ENCODE measurements at places on chromosomes 5 and 9.
A peak's percentile ranks its signal among the peaks of the same experiment; 100 is the strongest.

GRCh38 chr9:130906735-130907416 is 10.3 kb upstream of the QRFP start:
- DNase-seq: no peak

DNA sequence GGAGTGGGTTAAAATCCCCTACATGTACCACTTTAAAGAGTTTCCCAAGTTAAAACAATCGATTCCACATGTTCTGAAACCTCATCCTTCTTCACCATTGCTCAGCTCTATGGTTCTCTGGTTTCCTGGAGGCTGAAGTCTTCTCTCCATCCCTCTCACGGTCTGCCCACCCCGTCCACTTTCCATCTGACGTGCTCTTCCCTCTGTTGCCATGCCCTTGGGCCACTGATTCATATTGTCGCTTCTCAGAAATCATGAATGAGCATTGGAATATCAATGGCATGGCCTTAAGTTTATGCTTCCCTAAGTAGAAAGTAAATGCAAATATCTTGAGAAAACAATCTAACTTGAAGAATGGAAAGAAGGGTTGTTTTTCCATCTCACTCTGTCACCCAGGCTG is 30.9 kb downstream of the GDNF start:
- DNase-seq: no peak

GRCh38 chr9:95435074-95435728 is 81.6 kb downstream of the PTCH1 start:
- no peak for DNase-seq

- DNase-seq: no peak
These were observed 131.1 kb downstream of the OR2K2 start for GRCh38 chr9:111198936-111199335.

- DNase-seq: no peak
These were observed 17.9 kb downstream of the TNFSF15 start for GRCh38 chr9:114787781-114788498.

DNA sequence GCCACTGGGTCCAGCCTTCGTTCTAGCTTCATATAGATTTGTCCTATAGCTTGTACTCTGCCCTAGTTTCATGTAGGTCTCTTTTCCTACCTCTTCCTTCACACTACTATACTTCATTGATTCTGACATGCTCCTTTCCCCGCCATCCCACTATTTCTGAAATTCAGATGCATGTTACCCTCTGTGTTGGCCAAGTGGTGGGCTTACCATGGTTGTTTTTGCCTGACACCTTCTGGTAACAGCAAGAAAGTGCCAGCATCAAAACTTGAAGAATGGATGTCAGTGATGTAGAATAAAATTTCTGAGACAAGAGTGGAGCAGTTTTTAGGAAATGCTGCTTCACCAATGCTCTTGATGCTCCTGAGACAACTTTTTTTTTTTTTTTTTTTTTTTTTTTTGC is 19.5 kb upstream of the SERINC5 start:
- no peak for DNase-seq

DNA sequence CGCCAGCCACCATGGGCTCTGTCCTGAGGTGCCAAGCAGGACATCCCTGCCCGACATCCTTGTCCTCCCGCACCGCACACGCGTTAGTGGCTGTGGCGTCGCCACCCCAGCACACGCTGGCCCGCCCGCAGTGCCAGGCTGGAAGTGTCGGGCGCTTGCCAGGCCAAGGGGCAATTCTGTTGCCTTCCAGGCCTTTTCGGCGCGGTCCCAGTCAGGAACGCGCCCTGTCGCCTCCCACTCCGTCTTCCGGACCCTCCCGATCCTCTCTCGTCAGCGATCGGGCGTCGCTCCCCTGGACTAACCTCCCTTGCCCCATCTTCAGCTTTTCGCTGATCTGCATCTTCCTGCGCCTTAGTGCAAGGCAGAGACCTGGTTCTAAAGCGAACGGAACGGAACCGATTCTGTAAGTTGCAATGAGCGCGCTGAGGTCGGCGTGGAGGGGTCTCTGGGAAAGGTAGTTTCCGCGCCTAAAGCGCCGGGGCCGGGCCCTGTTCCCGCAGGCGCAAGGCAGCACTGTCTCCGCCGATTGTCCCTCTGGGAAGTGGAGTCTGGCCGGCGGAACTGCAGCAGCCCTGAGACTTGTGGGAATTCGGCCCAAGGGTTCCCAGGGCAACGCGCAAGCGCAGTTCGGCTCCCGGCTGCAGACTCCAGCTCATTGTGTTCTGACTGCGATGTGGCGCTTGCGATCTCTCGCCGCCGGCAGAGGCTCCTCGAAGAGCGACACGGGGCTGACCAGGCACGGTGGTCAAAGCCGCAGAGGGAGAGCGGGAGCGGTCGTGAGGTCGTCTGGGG is at the start of gene ZNF454:
Gene ZNF454 (plus strand): TSS at position 630 of the 792 bp plus-strand sequence. CDS start 1,594 bp downstream, outside the sequence.
- no peak for DNase-seq

DNA sequence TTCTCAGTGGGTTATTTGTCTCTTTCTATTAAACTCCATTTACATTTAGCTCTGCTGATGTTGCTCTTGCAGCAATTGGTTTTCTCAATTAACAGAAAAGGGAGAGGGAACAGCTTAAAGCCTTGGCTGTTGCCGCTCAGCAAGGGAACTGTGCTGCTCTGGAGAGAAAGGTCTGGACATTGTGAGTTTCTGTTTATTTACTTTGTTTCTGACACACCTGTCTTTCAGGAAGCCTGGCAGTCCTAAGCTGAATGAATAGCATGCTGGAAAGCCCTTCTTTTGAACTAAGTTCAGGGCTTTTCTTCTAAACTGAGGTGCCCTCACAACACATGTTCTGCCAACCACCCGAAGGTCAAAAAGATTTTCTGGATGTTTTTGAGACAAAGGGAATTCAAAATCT is 491.9 kb downstream of the PDE4D start:
- DNase-seq: no peak

DNA sequence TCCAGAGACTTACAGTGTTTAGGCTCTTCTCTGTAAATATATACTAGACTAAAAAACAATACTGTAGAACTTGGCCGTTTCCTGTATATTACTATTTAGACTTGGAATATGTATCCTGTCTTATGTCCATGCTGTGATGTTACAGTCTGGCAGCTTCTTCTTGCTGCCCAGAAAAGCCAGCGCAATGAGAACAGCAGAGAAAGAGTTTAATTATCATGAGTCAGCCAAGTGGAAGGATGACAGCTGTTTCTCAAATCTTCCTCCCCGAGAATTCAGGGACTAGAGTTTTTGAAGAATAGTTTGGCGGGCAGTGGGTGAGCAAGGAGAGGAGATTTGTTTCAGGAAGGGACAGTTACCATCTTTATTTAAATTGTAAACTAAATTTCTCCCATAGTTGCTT is 37.5 kb downstream of the NAA35 start:
- DNase-seq: no peak

- DNase-seq: no peak
These were observed 42.6 kb upstream of the NAA35 start for GRCh38 chr9:85898332-85898731.

DNA sequence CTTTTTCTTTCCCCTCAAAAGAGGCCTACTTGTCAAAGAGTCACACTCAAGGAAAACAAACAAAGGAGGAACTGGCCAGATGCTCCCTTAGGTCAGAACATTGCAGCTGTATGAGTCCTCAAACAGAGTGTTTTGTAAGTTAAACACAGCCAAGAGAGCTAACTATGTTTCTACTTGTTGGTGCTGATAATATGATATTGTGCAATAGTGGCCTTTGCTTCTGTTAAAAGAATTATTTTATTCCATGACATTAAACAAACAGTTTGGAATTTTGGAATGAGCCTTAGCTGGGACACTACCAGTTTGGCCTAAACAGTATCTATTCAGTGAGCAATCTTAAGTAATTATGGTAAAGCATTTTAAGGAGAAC is 56.0 kb upstream of the TPD52L3 start:
- no peak for DNase-seq

- DNase-seq: no peak
These were observed 64.2 kb upstream of the CEP78 start for GRCh38 chr9:78171651-78172050.

- no peak for DNase-seq
These were observed 188.5 kb downstream of the LRRC70 start for GRCh38 chr5:62767077-62767476.

- peak; percentile 6 for DNase-seq
These were observed 1.1 kb upstream of the NTRK2 start for GRCh38 chr9:84668196-84669012.

- DNase-seq: no peak
These were observed 142.8 kb downstream of the RASEF start for GRCh38 chr9:82920154-82920553.

Data from GOT3 (cell line).